Occipital lobe (tissue), 3 donors: ENCODE measurements at places on chromosomes 16 and 17. TPM values are rescaled to one million over a fixed set of nuclear protein-coding genes. Genes with fewer than 3 reads are reported as not detected.

The CACNG1 gene
- 0.47 TPM for total RNA-seq

The RAB11FIP4 gene
- total RNA-seq: 54.4 TPM

The GPR142 gene
- not detected for total RNA-seq

The ITGAX gene
- 1.6 TPM for total RNA-seq

The HS3ST2 gene
- total RNA-seq: 2.0 TPM
